ENCODE measurements at places on chromosomes 5 and 9. TPM values are rescaled to one million over a fixed set of nuclear protein-coding genes. Genes with fewer than 3 reads are reported as not detected.

Gene ARID3C
- 0.36 TPM for total RNA-seq

Gene CEL
- 0.20 TPM for total RNA-seq

Gene AGXT2
- total RNA-seq = not detected

Gene CCIN
- total RNA-seq = 3.6 TPM

Gene PCDHGC3
- total RNA-seq = 94.3 TPM

Gene FOXD4L4
- 0.20 TPM for total RNA-seq

Gene OR13C9
- not detected for total RNA-seq

Gene GAS1
- total RNA-seq = 11.6 TPM

Gene LYRM7
- 12.1 TPM for total RNA-seq

Gene UBE2D2
- total RNA-seq = 43.5 TPM

Gene NACC2
- total RNA-seq = 38.3 TPM

Gene HSPA5
- 445 TPM for total RNA-seq

Gene OBP2B
- total RNA-seq = not detected

Gene LCN15
- not detected for total RNA-seq
